Stimulated activated CD8-positive, alpha-beta memory T cell treated with anti-CD3 and anti-CD28 coated beads, Interleukin-4, amount 100 ng/mL, for 1 hour (primary cell): ENCODE measurements at places on chromosomes 13 and 19.

DNA sequence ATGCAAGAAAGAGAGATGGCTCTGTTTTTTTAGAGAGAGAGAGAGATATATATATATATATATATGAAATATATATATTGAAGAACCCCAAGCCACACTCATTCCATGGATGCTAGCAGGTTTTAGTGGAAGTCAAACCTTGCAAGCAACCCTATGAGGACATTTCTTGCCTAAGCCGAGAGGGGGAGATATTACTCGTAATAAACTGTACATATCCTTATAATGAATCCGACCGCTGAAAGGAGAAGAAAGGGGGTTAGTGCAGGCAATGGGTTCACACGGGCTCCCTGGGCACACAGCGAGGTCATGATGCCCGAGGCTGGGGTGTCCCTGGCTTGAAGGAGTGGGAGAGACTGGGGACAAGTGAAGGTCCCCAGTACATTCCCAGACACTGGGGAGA is 78.3 kb downstream of the IER2 start:
- no peak for DNase-seq

- DNase-seq = no peak
These were observed 117.7 kb downstream of the SHISA2 start for GRCh38 chr13:25934127-25934526.

GRCh38 chr19:19750842-19751790 is 18.2 kb upstream of the ZNF14 start:
- no peak for DNase-seq

DNA sequence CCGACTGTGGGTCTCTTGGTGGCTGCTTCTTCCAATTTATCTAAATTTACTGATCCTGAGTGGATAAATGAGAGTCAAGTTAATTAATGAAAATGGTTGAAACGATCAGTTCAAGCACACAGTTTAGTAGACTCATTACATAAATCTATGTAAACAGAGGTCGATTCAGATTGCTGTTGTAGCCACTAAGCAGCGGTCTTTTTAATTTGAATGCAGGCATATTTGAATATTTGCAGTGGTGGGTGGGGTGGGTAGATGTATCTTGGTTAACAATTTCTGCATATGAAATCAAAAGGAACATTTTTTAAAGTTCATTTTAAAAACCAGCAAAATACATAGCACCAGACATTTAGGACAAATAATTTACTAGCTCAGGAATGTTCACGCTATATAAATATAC is 325.9 kb downstream of the KLF12 start:
- DNase-seq = no peak

DNA sequence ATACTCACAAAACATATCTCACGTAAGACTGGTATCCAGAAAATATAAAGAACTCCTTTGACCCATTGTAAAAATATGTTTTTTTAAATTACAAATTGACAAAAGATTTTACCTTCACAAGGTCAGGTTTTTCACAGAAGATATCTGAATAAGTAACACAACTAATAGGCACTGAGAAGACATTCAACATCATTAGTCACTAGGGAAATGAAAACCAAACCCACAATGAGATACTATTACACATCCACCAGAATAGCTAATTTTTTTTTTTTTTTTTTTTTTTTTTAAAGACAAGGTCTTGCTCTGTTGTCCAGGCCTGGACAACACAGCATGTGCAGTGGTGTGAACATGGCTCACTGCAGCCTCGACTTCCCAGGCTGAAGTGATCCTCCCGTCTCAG is 157.5 kb downstream of the MIPEP start:
- DNase-seq = no peak

- DNase-seq = no peak
These were observed 1060.5 kb downstream of the DIAPH3 start for GRCh38 chr13:59103004-59103768.

- no peak for DNase-seq
These were observed 320.3 kb downstream of the ATP8A2 start for GRCh38 chr13:25692099-25692498.

GRCh38 chr19:10858204-10858828 is 10.1 kb downstream of the C19orf38 start:
- DNase-seq = no peak

- DNase-seq = no peak
These were observed 2.6 kb downstream of the LONP1 start for GRCh38 chr19:5717215-5717935.

- no peak for DNase-seq
These were observed 78.2 kb upstream of the GPR12 start for GRCh38 chr13:26838821-26839220.

DNA sequence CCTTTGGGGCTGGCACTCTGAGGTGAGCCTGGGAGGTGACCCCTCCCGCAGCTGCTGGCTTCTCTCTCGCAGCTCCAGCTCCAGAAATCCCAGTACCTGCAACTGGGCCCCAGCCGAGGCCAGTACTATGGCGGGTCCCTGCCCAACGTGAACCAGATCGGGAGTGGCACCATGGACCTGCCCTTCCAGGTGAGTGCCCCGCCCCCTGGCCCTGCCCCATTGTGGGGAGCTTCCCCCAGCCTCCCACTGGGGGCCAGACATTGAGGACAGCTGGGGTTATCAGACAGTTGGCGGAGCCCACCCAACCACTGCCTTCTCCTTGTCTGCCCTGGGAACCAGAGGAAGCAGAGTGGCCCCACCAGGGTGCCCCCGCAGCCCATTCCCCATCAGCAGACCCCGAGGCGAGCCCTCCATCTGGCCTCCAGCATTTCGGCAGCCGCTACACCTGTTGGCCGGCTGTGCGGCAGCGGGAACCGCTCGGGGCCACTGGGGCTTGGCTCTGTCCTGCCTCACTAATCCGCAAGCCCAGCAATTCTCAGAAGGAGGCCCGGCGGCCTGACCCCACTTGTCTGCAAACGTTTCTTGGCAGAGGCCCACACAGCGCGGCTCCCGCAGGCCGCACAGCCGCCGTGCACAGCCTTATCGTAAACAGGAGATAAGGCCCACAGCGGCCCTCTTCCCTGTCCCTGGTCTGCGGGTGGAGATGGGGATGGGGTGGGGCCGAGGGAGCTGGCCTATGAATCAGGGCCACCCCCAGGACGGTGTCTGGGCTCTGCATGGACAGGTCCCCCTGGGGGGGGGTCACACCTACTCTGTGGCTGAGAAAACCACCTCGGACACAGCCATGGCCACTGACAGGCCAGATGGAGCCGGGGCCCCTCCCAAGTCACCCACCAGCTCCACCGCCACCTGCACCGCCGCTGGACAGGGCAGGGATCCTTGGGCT is 48.0 kb downstream of the COMP start:
- DNase-seq = no peak

DNA sequence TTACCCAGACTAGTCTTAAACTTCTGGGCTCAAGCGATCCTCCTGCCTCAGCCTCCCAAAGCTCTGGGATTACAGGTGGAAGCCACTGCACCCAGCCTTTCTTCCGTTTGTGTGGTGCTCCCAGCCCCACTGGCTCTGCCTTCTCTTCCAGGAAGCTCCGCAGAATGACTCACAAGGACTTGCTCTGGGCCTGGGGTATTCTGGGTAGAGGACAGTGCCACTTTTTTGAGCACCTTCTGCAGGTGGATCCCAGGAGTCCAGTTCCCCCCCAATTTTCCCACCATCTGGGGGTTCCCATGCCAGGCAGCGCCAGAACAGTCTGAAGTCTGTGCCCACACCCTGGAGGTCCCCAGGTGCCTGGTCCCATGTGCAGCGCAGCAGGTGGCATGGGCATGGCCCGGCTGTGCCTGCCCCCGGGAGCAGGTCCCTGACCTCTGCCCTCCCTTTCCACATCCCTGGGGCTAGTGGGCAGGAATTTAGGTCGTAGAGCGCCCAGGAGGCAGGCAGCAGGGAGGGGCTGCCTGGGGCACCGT is 1.6 kb downstream of the REEP6 start:
- DNase-seq = no peak

GRCh38 chr19:54096617-54097106 is 3.9 kb downstream of the OSCAR start:
- DNase-seq = no peak

- DNase-seq = no peak
These were observed 720.5 kb upstream of the PCDH9 start for GRCh38 chr13:67950603-67951002.

GRCh38 chr19:3186160-3186688 is 494 bp downstream of the NCLN start:
- no peak for DNase-seq

GRCh38 chr19:45276284-45276687 is 25.2 kb downstream of the MARK4 start:
- no peak for DNase-seq

DNA sequence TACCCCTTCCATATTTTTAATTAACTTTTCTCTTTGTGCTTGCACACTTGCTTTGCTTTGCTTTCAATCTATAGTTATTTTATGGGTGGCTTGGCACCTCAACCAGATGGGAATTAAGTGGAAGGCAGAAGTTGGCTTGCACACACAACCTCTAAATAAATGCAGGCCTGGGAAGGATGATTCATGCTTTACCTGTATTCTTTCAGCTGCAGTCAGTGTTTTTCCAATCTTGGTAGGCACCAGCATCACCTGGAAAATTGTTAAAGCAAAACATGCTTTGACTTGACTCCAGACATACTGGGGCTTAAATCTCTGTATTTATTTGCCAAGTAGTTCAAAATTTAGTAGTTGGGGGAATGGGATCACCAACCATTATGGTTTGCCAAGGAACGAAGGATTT is 543.0 kb downstream of the GPC6 start:
- DNase-seq = no peak

- no peak for DNase-seq
These were observed 76.1 kb downstream of the KL start for GRCh38 chr13:33092073-33092987.

DNA sequence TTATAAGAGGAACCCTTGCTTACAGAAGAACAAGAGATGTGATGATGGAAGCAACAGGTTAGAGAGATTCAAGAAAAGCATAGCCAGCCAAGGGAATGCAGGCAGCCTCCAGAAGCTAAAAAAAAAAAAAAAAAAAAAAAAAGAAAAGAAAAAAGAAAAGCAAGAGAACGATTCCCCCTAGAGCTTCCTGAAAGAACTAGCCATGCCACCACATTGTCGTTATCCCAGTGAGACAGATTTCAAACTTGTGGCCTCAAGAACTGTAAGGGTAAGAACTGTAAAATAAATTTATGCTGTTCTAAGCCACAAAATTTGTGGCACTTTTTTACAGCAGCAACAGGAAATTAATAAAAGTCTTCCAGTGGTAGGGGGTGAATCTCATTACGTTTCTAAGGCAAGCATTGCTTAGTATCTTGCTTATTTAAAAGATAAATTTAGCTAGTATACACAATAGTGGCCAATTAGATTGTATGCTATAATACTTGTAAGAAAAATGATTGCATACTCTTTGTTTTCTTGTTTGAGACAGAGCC is 21.8 kb downstream of the RFXAP start:
- no peak for DNase-seq

GRCh38 chr13:85408415-85408814 is 390.8 kb downstream of the SLITRK6 start:
- no peak for DNase-seq

DNA sequence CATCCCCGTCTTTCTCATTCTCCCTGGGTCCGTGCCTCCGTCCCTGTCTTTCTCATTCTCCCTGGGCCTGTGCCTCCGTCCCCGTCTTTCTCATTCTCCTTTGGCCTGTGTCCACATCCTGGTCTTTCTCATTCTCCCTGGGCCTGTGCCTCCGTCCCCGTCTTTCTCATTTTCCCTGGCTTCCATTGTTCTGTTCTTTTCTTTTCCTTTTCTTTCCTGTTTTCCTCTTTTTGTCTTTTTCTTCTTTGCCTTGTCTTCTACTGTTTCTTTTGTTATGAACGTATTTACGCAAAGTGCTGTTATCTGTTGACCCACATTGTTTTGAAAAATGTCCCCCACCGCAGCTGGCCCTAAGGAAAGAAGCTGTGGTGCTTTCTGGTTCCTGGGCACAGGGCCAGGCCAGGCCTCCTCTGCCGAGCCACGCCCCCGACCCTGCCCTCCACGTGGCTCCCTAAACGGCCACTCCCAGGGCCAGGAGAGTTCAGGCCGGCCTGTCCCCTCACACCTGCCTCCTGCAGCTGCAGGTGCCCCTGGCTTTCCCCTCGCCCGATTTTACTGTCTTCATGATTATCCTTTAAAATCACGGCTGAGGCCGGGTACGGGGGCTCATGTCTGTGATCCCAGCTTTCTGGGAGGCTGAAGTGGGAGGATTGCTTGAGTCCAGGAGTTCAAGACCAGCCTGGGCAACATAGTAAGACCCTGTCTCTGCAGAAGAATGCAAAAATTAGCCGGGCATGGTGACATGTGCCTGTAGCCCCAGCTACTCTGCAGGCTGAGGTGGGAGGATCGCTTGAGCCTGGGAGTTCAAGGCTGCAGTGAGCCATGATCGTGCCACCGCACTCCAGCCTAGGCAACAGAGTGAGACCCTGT is 14.0 kb upstream of the TMPRSS9 start:
- DNase-seq = no peak

DNA sequence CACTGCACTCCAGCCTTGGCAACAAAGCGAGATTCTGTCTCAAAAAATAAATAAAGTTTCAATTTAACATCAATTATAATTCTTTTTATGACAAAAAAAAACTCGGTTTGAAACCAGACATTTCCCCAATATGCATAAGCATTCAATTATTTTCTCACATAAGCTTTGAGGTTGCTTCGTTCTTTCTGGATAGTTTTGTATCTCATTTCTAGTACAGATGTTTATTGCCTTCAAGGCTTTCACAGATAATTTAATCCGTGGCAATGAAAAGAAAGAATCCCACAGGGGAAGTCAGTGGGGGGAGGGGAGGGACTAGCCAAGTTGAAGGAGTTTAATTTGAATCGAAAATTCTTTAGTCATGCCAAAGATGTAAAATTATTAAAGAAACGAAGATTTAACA is 29.6 kb upstream of the TSC22D1 start:
- no peak for DNase-seq
